ENCODE measurements at places on chromosomes 2 and 18.

DNA sequence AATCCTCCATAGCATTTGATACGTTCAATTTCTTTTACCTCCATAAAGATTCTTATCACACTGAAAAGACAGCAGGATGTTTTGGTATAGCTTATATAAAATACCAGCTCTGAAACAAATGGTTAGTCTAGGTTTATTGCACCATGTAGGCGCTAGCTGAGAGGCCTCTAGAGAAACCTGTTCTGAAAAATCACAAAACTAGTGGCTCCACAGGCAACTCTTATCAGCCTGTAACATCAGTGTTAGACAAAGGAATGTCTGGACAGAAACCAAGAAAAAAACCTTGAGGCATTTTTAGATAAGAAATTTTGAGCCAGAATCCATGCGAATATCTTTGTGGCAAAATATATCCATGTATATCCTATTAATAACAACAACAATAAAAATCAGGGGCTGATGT is 440.4 kb upstream of the MAP2 start:
- DNase-seq: no peak

GRCh38 chr18:50340078-50340477 is 34.8 kb upstream of the SKA1 start:
- no peak for DNase-seq

DNA sequence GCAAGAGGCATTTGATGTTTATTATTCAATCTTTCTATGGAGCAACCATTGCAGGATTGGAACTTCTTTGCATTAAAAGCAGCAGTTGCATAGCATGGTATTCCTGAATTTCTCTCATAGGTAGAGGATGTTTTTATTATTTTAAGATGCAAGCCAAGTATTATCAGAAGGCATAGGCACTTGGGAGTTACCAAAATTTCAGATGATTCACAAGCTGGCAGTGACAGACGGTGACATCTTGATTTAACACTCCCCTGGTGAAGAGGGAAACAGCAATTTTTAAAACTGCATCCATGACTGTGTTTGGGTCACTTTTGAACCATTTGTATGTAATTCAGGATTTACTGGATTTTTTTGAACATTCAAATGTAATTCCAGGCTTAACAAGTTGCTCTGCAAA is 654.3 kb downstream of the SLC4A3 start:
- DNase-seq: no peak

DNA sequence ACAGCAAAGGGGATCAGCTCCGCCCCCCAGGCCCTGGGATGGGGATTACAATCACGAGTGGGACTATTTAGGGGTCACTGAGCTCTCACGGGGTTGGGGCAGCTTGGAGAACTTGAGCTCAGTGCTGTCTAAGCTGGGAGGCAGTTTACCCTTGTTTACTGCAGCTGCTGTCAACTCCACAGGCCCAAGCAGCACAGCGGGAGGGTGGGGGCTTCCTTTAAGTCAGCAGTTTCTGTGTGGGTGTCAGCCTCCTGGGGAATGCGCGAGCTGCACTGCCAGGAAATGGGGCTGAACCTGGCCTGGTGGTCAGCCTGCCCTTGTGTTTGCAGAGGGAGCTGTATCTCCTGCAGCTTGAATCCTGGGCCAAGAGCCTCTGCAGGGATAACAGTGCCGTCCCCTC is 29.8 kb downstream of the TOGARAM2 start:
- no peak for DNase-seq

- no peak for DNase-seq
These were observed 1146.6 kb downstream of the RPIA start for GRCh38 chr2:89837962-89838625.

DNA sequence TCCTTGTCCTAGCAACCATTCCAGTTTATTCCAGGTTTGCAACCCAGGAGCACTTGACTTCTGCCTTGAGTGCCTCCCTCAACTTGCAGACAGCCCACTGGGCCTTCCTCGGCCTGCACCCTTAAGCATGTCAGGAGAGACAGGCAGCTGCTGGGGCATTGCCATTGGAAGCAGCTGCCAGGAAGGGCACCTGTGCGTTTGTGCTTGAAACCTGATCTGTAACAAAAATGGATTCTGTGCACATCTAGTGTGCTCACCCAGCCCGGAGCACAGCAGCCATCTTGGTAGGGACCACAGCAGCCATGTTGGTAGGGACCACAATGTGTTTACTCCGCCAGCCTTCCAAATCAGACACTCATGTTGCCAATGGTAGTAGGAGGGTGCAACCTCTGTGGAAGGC is 44.3 kb upstream of the GLI2 start:
- no peak for DNase-seq

GRCh38 chr18:62389761-62390481 is 64.8 kb downstream of the TNFRSF11A start:
- no peak for DNase-seq

DNA sequence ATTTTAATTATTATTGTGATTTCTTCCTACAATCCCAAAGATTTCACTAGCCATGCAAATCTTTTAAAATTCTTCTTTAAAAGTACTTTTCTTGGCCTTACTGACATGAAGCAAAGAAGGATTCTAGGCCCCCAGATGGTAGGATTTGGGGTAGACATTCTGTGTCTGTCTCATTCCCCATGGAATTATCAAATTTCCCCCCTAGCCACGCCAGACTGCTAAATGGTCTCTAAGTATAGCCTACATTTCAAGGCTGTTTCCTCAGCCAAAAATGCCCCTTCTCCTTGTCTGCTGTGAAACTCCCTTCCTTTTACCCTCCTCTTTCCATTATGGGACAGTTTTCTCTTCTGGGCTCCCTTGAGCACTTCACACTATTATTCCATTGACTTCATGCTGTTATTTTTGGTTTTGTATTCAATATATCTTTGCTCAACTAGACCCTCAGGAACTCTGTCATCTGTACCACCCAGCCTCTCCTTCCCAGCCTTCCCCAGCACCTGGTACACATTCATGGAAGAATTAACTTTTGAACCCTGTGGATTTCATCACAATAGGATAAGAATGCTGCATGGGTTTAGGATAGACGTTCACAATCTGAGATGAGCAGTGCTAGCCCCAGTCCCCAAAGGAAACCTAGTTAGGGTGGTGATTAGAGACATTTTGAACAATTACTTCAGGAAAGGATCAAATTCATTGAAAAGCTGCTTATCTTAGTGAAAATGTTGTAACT is 21.5 kb upstream of the CYP1B1 start:
- no peak for DNase-seq

- DNase-seq: no peak
These were observed 4.1 kb downstream of the ASB3 start for GRCh38 chr2:53782676-53783075.

DNA sequence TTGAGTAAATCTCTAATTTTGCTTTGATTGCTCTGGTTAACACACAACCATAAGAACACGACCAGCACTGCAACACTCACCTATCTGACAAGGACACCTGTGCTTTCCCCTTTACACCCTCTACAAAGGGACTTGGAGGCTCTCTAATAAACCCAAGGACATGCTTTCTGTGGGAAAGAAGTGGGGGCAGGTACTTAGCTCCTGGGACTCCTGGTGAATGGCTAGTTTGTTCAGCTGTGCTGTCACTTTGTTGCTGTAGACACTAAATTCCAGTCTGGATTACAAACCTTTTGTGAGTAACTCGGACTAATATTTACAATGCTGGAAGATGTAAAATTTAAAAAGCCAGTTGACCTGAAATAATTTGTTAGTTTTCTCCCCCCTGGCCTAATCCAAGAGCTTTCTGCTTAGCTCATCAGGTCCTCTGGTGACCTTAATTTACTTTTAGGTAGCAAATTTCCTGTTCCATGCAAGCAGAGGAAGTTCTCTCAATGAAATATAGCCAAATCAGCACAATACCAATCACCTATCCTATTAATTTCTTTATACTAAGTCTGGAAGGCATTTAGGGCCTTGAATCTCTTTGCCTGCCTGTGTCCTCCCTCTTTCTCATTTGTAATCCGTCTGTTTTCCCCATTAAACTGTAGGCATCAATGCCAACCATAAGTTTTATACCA is 67.5 kb downstream of the PLCL1 start:
- peak; percentile 11 for DNase-seq

GRCh38 chr2:202116691-202117090 is 43.6 kb downstream of the KIAA2012 start:
- DNase-seq: no peak

- DNase-seq: no peak
These were observed 51.0 kb downstream of the ACOXL start for GRCh38 chr2:110783196-110783873.

GRCh38 chr2:64273524-64274398 is 129.5 kb upstream of the PELI1 start:
- DNase-seq: no peak

DNA sequence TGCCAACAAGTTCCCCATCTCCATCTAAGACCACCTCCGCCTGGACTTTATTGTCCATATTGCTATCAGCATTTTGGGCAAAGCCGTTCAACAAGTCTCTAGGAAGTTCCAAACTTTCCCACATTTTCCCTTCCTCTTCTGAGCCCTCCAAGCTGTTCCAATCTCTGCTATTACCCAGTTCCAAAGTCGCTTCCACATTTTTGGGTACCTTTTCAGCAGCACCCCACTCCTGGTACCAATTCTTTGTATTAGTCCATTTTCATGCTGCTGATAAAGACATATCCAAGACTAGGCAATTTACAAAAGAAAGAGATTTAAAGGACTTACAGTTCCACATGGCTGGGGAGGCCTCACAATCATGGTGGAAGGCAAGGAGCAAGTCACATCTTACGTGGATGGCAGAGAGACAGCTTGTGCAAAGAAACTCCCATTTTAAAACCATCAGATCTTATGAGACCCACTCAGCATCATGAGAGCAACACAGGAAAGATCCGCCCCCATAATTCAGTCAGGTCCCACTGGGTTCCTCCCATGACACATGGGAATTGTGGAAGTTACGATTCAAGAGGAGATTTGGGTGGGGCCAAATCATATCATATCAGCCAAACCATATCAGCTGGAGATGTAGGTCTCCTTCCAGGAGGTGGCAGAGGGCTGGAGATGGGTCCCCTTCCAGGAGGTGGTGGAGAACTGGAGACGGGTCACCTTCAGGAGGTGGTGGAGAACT is 19.8 kb upstream of the TXNDC2 start:
- no peak for DNase-seq

DNA sequence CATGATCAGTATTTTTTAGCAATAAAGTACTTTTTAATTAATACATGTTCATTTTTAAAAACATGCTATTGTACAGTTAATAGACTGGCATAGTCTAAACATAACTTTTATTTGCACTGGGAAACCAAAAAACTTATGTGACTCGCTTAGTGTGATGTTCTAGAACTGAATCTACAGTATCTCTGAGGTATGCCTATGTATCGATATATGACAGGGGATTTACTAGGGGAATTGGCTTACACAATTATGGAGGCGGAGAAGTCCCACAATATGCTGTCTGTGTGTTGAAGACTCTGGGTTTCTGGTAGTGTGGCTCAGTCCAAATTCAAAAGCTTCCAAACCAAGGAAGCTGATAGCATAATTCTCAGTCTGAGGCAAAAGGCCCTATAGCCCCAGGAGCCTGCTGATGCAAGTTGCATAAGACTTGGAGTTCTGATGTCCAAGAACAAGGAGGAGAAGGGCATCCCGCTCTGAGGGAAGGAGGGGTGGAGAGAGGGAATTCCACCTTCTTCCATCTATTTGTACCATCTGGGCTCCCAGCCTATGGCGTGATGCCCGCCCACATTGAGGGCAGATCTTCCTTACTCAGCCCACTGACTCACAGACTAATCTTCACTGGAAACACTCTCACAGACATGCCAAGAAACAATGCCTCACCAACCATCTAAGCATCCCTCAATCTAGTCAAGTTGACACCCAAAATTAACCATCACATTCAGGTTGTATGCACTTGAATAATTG is 27.5 kb downstream of the ZNF638 start:
- DNase-seq: no peak

DNA sequence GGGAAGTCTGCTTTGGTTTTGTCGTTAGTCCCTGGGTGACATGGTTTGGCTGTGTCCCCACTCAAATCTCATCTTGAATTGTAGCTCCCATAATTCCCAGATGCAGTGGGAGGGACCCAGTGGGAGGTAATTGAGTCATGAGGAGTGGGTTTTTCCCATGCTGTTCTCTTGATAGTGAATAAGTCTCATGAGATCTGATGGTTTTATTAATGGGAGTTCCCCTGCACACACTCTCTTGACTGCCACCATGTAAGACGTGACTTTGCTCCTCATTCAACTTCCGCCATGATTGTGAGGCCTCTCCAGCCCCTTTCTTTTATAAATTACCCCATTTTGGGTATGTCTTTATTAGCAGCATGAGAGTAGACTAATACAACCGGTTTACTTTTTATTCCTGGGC is 405.8 kb upstream of the ID2 start:
- DNase-seq: no peak

DNA sequence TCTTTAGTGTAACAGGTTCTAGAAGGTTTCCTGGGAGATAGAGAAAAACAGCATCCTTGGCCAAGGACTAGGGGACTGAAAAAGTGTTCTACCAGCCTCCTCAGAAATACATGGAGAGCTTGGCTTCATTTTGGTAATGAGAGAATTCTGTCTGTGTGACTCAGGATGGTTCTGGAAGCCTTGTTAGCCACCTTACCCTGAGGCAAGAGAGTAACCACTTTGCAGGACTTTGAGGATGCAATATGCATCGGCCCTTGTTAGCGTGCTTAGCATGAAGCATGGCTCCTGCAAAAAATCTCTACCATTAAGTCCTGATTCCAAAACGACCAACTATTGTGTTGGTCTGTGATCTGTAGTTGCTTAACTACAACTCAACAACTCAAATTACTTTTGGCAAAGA is 79.8 kb downstream of the C1QL2 start:
- no peak for DNase-seq

- DNase-seq: no peak
These were observed 55.3 kb downstream of the HS1BP3 start for GRCh38 chr2:20595439-20596192.

GRCh38 chr2:56012221-56012765 is 88.7 kb upstream of the EFEMP1 start:
- DNase-seq: no peak

GRCh38 chr2:84971510-84972206 is 697 bp downstream of the KCMF1 start:
- no peak for DNase-seq

GRCh38 chr2:10378189-10378588 is 69.9 kb downstream of the ODC1 start:
- DNase-seq: no peak

DNA sequence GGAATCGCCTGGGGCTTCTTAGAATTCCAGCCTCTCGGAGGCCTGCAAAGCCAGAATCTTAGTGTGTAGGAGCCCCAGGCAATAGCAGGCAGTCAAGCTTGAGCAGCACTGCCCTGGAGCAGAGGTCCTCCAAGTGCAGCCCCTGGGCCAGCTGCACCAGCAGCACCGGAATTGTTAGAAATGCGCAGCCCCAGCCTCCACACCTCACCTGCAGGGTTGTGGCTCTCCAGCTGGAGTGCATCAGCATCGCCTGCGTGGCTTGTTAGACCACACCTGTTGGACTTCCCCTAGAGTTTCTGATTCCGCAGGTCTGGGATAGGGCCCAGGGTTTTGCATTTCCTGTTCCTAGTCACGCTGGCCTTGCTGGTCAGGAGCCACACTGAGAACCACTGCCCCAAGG is 100.3 kb downstream of the ASAP2 start:
- DNase-seq: no peak

GRCh38 chr2:23757686-23758433 is 169.1 kb downstream of the ATAD2B start:
- no peak for DNase-seq

- no peak for DNase-seq
These were observed 34.0 kb downstream of the CCNT2 start for GRCh38 chr2:134952608-134953007.

GRCh38 chr2:155310589-155310988 is 612.1 kb downstream of the KCNJ3 start:
- peak; percentile 75 for DNase-seq

All from NCI-H748 treated with DMSO at 0.1 percent for 48 hours (cell line).